ENCODE measurements at places on chromosomes 11 and 22.

GRCh38 chr11:57873196-57873911 is 111.8 kb downstream of the CTNND1 start:
- DNase-seq: no peak

- no peak for DNase-seq
These were observed 31.9 kb upstream of the SMIM38 start for GRCh38 chr11:69123593-69124545.

- no peak for DNase-seq
These were observed 53.3 kb downstream of the CACNA1I start for GRCh38 chr22:39623603-39624500.

DNA sequence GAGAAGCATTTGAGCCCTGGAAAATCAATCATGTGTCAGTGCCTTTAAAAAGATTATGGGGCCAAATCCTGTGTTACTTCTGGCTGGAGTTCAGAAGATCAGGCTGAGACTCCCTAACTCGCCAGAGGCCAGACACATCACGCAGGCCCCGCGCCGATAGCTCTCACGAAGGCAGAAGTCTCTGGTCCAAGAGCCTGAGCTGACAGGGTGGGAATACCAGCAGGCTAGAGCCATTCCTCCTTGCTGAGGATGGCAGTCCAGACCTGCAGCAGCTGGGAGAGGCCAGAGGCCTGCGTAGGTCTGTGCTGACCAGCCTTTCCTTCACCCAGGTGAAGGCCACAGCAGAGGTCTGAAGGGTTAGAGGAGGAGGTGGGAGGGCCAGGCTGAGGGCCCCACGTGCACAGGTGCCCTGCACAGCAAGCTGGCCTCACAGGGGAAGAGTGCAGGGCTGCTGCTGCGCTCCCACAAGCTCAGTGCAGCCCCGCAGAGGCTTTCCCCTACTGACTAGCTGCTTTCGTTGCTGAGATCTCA is 52.9 kb downstream of the ST14 start:
- DNase-seq: peak; percentile 30

- no peak for DNase-seq
These were observed 246.4 kb upstream of the PDGFD start for GRCh38 chr11:104410336-104410735.

- DNase-seq: no peak
These were observed 9.0 kb upstream of the CYTH4 start for GRCh38 chr22:37273126-37273845.

DNA sequence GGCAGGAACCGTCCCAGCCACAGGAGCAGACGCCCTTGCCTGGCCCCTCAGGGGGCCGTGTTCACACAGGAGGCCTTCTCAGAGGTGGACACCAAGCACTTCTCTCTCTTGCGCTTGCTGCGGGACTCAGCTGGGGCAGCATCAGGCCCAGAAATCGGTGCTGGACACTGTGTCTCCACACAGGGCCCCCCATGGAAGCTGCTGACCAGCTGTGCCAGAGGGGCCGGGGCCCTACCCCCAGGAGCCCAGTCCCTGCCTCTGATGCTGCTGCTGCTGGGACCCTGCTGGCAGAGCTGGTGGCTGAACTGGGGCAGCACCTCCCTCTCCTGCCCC is 4.0 kb downstream of the PLXNB2 start:
- no peak for DNase-seq

DNA sequence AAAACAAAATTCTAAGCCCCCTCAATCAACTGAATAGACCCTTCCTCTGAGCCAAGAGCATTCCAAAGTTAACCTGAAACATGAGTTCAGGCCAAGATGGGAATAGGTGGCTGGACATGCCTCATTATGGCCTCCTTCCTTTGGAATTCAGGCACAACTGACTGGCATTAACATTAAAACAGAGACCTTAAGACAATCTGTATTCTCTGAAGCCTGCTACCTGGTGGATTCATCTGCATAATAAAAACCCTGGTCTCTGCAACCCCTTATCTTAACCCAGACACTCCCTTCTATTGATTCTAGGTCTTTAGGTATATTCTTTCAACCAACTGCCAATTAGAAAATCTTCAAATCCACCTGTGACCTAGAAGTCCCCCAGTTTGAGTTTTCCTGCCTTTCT is 66.3 kb downstream of the JRKL start:
- no peak for DNase-seq

DNA sequence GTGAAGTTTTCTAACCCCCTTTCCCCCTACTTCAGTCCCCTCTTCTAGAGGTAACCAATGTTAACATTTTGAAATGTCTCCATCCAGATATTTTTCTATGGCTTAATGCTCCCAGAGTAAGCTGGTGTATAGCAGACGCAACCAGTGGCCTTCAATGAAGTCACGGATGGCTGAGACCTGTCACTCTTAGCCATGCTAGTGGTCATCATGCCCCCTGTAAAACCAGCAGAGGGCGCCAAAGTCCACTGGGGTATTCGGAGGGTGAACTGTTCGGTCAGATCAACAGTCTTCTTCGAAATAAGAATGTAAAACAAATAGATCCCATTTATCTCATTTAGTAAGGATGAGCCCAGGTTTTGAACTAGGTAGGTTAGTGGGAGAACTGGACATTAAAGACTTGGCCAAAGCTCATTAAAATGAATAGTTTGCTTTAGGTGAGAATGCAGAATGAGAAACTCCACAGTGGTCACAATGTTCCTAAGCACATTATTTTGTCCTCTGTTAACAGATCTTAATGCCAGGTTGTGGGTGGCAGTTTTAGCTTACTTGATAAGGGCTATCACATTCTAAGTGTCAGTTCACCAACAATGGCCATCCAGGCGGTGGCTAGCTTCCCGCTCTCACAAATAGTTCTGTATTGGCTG is 8.6 kb upstream of the MMP8 start:
- peak; percentile 25 for DNase-seq

GRCh38 chr11:13717331-13717730 is 48.9 kb downstream of the FAR1 start:
- no peak for DNase-seq

DNA sequence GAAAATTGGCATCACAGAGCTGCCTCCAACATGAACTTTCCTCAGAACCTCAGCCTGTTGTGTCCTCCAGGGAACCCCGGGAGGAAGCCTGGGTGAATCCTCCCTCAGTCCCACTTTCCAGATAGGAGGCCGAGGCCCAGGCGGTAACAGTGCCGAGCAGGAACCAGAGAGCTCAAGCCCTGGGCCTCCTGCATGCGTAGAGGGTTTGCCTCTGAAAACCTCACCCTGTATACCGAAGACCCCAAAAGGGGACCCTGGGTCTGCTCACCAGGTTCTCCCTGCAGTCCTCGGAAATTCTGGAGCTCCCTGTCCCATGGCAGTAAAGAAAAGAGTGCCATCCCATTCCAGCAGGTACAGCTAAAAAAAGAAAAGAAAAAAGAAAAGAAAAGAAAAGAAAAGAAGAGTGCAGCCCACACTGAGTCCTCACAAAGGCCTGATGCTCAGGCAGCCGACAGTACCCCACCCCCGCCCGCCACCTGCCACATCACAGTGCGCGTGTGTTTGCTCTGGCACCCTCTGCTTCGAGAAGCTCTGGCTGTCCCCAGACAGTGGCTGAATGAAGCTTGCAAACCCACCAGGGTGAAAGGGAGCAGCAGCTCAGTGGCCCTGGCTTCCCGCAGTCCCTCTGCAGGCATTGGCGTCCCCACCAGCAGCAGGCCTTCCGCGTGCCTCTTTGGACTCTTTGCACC is 28.4 kb upstream of the FADD start:
- no peak for DNase-seq

GRCh38 chr11:13343931-13344717 is 66.5 kb downstream of the BMAL1 start:
- DNase-seq: peak; percentile 72

DNA sequence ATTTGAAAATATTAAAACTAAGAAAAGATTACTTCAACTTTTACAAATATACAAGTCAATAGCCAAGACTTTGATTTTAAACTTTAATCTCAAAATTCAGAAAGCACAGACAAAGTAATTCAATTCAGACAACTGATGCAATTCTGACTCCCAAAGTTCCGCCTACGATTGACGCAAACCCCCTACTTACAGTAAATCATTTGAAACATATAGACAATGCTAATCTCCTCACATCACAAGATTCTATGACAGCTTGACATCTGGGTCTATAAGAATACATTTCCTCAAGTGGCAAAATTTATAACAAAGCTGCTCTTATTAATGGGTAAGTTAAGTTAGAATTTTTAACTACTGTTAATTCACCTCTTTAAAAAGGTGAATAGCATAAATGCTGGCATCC is 75.2 kb downstream of the GUCY1A2 start:
- no peak for DNase-seq

- no peak for DNase-seq
These were observed 14.6 kb downstream of the FAM83F start for GRCh38 chr22:40009292-40009774.

DNA sequence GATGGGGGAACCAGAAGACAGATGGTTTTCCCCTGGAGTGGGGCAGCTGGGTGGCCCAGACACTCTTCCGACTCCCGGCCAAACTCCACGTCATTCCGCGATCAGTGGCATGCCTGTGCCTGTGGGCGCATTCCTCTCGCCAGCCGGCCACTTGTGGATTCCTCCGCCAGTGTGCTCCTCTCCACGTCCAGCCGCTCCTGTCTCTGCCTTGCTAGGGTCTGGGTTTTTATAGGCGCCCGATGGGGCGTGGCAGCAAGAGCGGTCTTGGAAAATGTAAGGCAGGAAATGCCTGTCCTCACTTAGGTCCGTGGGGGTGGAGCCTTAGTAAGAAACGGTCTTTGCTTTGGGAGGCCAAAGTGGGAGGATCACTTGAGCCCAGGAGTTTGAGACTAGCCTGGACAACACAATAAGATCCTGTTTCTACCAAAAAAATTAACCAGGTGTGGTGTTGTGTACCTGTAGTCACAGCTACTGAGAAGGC is 81.6 kb upstream of the SEPTIN5 start:
- DNase-seq: no peak

DNA sequence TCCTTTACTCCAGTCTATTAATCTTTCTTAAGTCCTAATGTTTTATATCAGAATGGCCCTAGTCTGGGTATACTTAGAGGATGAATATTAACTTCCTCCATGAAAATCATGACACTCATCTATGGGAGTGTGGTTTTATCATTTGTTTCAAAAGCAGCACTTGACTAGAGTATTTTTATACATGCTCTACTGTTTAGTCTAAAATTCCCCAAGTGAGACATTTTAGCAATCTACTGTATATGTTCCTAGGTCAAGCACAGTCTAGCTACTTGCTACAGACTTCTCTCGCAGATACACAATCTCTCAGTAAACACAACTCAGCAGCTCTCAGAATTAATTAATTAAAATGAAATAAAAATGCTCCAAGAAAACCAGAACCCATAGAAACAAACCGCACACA is 2.9 kb upstream of the HBB start:
- no peak for DNase-seq

GRCh38 chr11:67415501-67416304 is at the start of gene CARNS1:
TSS of gene CARNS1 (plus strand) at chr11:67415678. CDS start at chr11:67416200, 522 bp downstream.
- DNase-seq: no peak

GRCh38 chr11:47508240-47508957 is 44.5 kb downstream of the CELF1 start:
- no peak for DNase-seq

DNA sequence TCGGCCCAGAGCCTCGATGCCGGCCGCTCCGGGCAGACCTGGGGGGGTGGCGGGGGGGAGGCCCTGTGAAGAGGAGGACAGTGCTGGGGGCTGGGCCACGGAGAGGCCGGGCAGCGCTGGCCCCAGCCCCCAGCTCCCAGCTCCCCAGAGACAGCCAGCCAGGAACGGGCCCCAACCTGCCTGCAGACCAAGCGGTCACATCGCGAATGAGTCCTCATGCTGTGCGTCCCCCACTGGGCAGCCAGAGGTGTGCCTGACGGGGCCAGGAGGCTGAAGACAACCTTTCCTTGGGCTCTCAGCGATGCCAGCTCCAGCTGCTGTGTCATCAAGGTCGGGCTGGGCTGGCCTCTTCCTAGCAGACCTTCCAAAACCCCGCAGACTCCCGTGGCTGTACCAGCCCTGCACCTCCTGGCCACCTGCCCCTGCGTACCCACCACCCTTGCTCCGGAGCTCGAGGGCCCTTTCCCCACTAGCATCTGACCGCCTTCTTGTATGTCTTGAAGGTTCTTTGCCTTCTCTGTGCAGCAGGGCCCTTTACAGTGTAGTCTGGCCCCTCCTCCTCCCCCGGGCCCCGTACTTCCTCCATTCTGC is 88.4 kb downstream of the CDKN1C start:
- DNase-seq: no peak

DNA sequence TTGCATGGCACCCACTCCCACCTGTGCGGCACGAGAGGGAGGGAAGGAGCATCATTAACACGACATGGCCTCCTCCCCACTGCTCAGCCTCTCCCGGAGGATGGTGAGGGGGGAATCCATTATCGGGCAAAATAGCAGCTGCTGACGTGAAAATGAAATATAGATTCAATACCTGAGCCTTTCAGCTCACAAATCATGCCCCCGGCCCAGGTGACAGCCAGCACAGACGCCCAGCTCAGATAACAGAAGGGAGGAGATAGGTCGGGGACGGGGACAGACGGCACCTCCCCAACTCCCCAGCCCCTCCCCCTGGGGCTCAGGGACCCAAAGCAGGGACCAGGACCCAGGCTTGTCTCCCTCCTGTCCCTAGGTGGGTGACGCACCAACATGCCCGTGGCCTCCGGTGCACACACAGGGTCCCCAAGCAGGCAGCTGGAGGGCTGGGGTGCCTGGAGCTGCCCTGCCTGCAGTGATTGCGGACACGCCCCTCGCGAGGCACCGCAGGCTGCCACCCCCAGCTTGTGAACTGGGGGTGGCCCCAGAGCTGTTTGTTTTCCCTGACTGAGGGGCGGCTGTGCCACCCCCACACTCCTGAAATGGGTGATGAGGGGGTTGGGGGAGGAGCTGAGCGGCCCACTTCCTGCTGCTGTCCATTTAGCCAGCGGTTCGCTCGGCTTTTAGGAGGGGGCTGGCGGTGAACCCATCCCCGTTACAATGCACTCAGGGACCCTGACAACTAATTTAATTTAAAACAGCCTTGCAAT is 31.7 kb downstream of the FLRT1 start:
- DNase-seq: no peak

DNA sequence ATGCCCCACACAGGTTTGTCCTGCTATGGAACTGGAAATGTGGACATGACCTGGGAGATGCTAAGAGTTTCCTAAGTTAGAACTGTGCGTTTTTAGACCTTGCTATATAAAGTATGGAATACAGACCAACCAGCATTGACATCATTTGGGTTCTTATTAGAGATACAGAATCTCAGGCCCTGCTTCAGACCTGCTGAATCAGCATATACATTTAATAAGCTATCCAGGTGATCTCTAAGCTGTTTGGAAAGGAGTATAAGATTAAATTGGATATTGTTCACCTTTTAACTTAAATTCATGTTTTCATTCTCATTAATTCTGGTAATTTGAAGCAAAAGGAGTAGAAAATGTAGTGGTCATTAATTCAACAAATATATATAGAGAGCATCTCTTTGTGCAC is 6.9 kb upstream of the CNTF start:
- no peak for DNase-seq

Measured in B cell (primary cell).